ENCODE measurements at places on chromosomes 13 and 19. TPM values are rescaled to one million over a fixed set of nuclear protein-coding genes. Genes with fewer than 3 reads are reported as not detected.

NKG7 gene
- total RNA-seq, result not detected

ANGPTL8 gene
- not detected for total RNA-seq

LGI4 gene
- not detected for total RNA-seq

CABP5 gene
- not detected for total RNA-seq

RFPL4AL1 gene
- not detected for total RNA-seq

DNA sequence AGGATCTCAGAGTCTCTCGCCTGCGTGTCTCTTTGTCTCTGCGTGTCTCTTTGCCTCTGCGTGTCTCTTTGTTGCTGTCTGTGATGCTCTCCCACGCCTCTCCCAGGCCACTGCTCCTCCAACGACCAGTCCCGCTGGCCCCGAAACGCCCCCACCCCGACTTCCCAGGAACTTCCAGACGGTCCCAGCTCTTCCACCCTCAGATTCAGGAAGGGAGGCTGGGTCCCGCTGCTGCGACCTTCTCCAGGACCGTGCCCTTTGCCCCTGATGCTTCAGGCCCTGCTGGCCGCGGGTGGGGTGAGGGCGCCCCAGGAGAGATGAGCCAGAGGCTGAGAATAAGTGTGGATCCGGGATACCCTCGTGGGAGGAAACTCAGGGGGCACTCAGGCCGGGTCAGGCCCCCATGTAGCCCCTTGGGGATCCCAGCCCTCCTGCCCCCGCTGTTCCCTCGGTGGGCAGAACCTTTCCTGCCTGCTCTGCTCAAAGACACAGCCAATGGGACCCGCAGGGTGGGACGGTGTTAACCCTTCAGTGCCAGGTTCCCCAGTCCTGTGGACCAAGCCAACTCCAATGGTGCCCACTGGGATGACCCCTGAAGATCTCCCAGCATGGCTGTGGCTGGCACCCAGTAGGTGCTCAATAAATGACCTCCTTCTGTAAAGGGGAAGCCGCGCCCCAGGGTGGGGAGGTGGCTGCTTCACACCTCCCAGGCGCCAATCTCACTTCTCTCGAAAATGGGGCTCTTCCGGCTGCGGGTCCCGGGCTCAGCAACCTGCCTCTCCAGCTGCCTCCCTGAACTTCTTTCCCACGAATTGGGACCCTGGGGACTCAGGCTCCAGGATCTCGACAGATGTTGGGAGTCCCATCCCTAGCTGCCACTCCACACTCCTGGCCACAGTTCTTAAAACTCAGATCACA, 1.5 kb upstream of the S1PR5 start:
- H3K27me3 ChIP-seq, result peaks cover 22% of the 10 kb centered on the region
- H3K4me1 ChIP-seq, result no peaks in the 10 kb centered on the region
- H3K4me3 ChIP-seq, result peak overlapping the region; percentile 51
- no peak overlapping the region for H3K27ac ChIP-seq

- no peak overlapping the region for H3K4me3 ChIP-seq
- H3K27ac ChIP-seq, result no peak overlapping the region
- no peaks in the 10 kb centered on the region for H3K27me3 ChIP-seq
- no peaks in the 10 kb centered on the region for H3K4me1 ChIP-seq
- H3K36me3 ChIP-seq, result peaks cover 7% of the 10 kb centered on the region
Measured at GRCh38 chr19:27720155-27720554, 1492.8 kb downstream of the UQCRFS1 start.

DNA sequence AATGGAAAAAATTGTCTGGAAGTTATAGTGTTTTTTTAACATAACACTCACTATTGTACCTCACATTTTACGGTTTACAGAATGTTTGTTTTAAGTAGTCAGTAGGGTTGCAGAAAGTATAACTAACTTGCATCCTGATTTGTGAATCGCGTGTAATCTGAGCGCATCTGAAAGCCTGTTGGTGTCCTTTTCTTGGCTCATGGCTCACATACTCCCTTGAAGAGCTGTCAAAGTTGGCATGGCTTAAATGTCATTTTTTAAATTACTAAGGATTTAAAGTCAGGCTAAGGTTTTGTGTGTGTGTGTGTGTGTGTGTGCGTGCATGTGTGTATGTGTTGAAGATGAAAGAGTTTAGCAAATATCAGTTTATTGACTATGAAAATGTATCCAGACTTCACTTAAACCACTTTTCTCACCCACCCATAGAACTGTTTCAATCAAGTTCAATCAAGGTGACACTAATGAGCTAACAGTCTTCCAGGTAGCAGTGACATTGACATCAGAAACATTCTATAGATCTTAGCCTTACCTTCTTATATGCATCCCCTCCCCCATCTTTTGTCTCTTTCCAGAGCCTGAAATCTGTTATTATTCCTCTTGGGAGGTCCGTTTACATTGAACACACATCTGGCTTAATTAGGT, 480.4 kb upstream of the SGCG start:
- H3K27me3 ChIP-seq, result no peaks in the 10 kb centered on the region
- no peak for DNase-seq
- no peaks in the 10 kb centered on the region for H3K36me3 ChIP-seq
- H3K4me3 ChIP-seq, result no peak overlapping the region

DNA sequence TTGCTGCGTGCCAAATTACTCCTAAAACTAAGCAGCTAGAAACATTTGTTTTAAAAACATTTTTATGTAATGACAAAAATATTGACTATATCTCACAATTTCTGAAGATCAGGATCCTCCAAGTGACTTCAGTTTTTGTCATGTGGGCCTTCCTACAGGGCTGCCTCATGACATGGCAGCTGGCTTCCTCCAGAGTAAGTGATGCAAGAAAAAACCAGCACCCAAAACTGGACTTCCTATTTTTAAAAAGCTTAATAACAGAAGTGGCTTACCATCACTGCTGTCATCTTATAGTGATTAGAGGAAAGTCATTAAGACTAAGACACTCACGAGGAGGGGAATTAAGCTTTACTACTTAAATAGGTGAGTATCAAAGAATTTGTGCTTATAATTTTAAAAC, 681.7 kb downstream of the PCDH17 start:
- H3K4me3 ChIP-seq, result no peak overlapping the region
- H3K36me3 ChIP-seq, result no peaks in the 10 kb centered on the region
- H3K27ac ChIP-seq, result no peak overlapping the region
- DNase-seq, result no peak

DNA sequence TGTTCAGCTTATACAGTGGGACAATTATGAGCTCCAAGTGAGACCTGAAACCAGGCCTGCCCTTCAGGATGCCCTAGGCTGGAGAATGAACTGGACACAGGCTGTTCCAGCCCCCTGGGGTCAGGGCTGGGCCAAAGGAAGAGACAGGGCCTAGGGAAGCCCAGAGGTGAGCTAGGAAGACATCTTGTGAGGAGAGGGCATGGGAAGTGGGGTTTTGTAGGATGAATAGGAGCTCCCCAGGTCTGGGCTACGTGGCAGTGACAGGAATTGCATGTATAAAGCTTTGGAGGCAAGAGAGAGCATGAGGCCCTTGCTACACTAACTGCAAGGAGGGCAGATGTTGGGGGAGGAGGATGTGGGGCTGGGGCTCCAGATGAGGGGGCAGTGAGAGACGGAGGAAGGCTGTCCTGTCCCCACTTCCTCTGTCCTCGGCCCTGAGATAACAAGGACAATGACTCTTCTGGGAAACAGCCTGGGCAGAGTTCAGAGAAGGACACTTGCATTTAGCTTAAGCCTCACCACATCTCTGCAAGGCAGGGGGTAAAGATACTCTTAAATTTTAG, 1.5 kb upstream of the TBXA2R start:
- no peak overlapping the region for H3K4me3 ChIP-seq
- H3K27me3 ChIP-seq, result no peaks in the 10 kb centered on the region
- H3K36me3 ChIP-seq, result no peaks in the 10 kb centered on the region
- DNase-seq, result no peak

DNA sequence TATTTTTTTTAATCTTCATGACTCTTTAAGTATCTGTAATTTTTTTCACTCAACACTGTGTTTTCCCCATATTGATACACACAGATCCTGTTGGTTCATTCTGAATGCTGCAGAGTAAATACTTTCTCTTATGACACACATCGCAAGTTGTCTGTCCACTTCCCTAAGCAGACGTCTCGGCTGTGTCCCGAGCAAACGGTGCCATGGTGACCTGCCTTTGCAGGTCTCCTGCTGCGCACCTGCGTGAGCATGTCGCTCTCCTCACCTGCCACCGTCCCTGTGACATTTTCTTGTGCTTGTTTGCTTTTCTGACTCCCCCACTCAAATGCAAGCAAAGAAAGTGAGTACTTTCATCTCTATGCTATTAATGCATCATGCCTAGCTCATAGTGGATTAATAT, 57.8 kb downstream of the CCDC70 start:
- no peaks in the 10 kb centered on the region for H3K36me3 ChIP-seq
- no peak overlapping the region for H3K4me3 ChIP-seq
- no peak for DNase-seq
- H3K4me1 ChIP-seq, result no peaks in the 10 kb centered on the region
- no peak overlapping the region for H3K27ac ChIP-seq

DNA sequence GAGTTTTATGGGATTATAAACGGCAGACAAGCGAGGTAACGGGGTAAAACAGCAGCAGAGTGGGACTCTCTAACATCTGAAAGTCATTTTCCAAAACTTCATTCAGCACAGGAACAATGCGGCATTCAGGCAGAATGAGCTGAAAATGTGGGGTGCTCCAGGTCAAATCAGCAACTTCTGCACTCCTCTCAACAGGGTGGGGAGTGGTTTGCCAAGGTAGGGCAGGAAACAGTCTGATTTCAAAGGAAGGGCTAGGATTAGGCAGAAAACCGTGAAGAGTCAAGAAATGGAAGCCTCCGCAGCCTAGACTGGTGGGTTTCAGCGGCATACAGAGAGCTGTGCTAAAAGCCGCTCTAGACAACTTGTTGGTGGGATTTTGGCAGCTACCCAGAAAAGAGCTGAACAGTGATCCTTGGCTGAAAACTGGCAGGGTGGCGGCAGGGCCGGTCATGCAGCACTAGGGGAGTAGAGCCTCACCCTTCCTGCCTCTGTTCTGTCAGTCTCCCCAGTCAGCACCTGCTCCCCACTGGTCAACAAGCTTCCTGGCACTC, 154.2 kb upstream of the KLF12 start:
- H3K27ac ChIP-seq, result peak overlapping the region; percentile 62
- H3K4me1 ChIP-seq, result peaks cover 24% of the 10 kb centered on the region
- no peaks in the 10 kb centered on the region for H3K36me3 ChIP-seq
- DNase-seq, result no peak
- no peaks in the 10 kb centered on the region for H3K27me3 ChIP-seq
- H3K4me3 ChIP-seq, result no peak overlapping the region

- H3K36me3 ChIP-seq, result no peaks in the 10 kb centered on the region
- no peak overlapping the region for H3K4me3 ChIP-seq
- H3K27me3 ChIP-seq, result no peaks in the 10 kb centered on the region
Measured at GRCh38 chr13:21231426-21231940, 55.0 kb downstream of the MRPL57 start.

DNA sequence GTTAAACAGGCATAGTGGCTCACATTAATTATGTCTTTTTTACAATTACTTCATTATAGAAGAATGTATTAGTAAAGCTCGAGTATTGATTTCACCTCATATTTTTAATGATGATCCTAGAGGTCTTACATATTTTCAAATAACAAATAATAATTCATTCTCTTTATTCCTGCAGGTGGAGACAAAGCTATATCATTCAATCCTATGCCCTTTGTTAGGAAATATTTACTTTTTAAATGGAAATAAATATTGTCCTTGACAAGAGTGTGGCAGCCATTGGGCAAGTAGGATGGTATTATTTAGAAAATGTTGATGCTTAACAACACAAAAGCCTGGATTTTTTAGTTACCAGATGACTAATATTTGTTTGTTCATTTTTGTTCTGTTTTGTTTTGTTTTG, 127.6 kb downstream of the COG6 start:
- peaks cover 6% of the 10 kb centered on the region for H3K4me1 ChIP-seq
- H3K36me3 ChIP-seq, result no peaks in the 10 kb centered on the region
- H3K27ac ChIP-seq, result no peak overlapping the region
- no peak overlapping the region for H3K4me3 ChIP-seq

GRCh38 chr13:61695147-61695546, 279.5 kb upstream of the PCDH20 start:
- no peaks in the 10 kb centered on the region for H3K27me3 ChIP-seq
- DNase-seq, result peak; percentile 45
- H3K36me3 ChIP-seq, result no peaks in the 10 kb centered on the region
- no peak overlapping the region for H3K27ac ChIP-seq

DNA sequence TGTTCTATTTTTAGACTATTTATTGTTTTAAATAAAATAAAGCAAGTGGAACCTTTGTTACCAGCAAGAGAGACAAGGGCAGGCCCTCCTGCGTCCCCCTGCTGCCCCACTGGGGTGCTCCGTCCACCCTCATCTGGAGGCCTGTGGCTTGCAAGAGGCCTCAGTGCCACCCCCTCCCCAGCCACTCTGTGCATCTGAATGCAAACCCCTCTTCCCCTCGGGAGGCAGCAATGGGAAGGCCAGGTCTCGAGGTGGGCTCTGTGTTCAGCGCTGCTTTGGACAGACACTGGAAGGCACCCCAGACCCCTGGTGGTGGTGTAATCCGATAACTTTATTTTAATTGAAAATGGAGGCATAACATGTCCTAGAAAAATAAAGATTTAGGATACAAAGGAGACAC, 4.6 kb downstream of the SIX5 start:
- no peaks in the 10 kb centered on the region for H3K27me3 ChIP-seq
- H3K27ac ChIP-seq, result no peak overlapping the region
- DNase-seq, result no peak

GRCh38 chr13:33271759-33272158, 13.8 kb downstream of the STARD13 start:
- peak overlapping the region; percentile 33 for H3K4me3 ChIP-seq
- peaks cover 58% of the 10 kb centered on the region for H3K4me1 ChIP-seq
- DNase-seq, result no peak
- H3K27ac ChIP-seq, result peak overlapping the region; percentile 96

DNA sequence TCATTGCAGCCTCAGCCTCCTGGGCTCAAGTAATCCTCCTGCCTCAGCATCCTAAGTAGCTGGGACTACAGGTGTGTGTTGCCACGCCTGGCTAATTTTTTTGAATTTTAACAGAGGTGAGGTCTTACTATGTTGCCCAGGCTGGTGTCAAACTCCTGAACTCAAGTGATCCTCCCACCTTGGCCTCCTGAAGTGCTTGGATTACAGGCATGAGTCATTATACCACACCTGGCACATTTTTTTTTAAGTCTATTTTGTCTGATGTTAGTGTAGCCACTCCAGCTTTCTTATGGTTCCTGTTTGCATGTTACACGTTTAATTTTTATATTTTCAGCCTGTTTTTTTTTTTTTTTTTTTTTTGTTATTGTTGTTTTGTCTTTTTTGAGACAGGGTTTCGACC, 24.8 kb downstream of the KDM4B start:
- no peaks in the 10 kb centered on the region for H3K27me3 ChIP-seq
- no peak overlapping the region for H3K4me3 ChIP-seq
- peaks cover 10% of the 10 kb centered on the region for H3K4me1 ChIP-seq
- peak; percentile 33 for DNase-seq

- no peak overlapping the region for H3K27ac ChIP-seq
- no peak for DNase-seq
- H3K36me3 ChIP-seq, result peaks cover 3% of the 10 kb centered on the region
Measured at GRCh38 chr13:110455444-110455843, 106.1 kb downstream of the RAB20 start.

- no peak for DNase-seq
- no peak overlapping the region for H3K4me3 ChIP-seq
- no peaks in the 10 kb centered on the region for H3K27me3 ChIP-seq
Measured at GRCh38 chr19:7865262-7865911, 8.8 kb downstream of the PRR36 start.

GRCh38 chr19:6258812-6259311, 20.9 kb downstream of the MLLT1 start:
- no peak for DNase-seq
- peaks cover 61% of the 10 kb centered on the region for H3K36me3 ChIP-seq
- peaks cover 5% of the 10 kb centered on the region for H3K4me1 ChIP-seq
- no peak overlapping the region for H3K4me3 ChIP-seq
- no peak overlapping the region for H3K27ac ChIP-seq

- no peak overlapping the region for H3K4me3 ChIP-seq
- peak; percentile 16 for DNase-seq
- H3K27ac ChIP-seq, result no peak overlapping the region
Measured at GRCh38 chr13:44837250-44837649, 152.0 kb downstream of the NUFIP1 start.

All from MCF 10A (cell line).